ENCODE measurements at places on chromosomes 7 and 10. TPM values are rescaled to one million over a fixed set of nuclear protein-coding genes. Genes with fewer than 3 reads are reported as not detected.

CCM2 gene
- 40.6 TPM for total RNA-seq

PTF1A gene
- total RNA-seq = not detected

CD36 gene
- 41.0 TPM for total RNA-seq

FOXI2 gene
- not detected for total RNA-seq

PLEKHS1 gene
- total RNA-seq = not detected

OPN4 gene
- not detected for total RNA-seq

ST8SIA6 gene
- total RNA-seq = 0.26 TPM

SMKR1 gene
- total RNA-seq = 0.51 TPM

MRC1 gene
- total RNA-seq = not detected

SFRP4 gene
- total RNA-seq = 54.2 TPM

WNT8B gene
- not detected for total RNA-seq

BHLHA15 gene
- total RNA-seq = 0.33 TPM

CYP26A1 gene
- total RNA-seq = not detected

CUTC gene
- total RNA-seq = 22.6 TPM

GAD2 gene
- total RNA-seq = not detected

LIPF gene
- total RNA-seq = not detected

ZNF804B gene
- not detected for total RNA-seq

ABCA13 gene
- 0.26 TPM for total RNA-seq

RSBN1L gene
- total RNA-seq = 19.7 TPM

MCMBP gene
- total RNA-seq = 48.0 TPM

MAGI2 gene
- total RNA-seq = 17.0 TPM

CYP2C19 gene
- not detected for total RNA-seq

FBXO24 gene
- total RNA-seq = 0.33 TPM

ARMS2 gene
- total RNA-seq = not detected

RBM20 gene
- under 0.01 TPM for total RNA-seq

GHRHR gene
- not detected for total RNA-seq
